ENCODE measurements at places on chromosomes 6 and 20.

GRCh38 chr6:11769244-11769643, 9.4 kb downstream of the ADTRP start:
- H3K36me3 ChIP-seq = no peaks in the 10 kb centered on the region
- H3K27ac ChIP-seq = no peak overlapping the region
- no peak for DNase-seq

DNA sequence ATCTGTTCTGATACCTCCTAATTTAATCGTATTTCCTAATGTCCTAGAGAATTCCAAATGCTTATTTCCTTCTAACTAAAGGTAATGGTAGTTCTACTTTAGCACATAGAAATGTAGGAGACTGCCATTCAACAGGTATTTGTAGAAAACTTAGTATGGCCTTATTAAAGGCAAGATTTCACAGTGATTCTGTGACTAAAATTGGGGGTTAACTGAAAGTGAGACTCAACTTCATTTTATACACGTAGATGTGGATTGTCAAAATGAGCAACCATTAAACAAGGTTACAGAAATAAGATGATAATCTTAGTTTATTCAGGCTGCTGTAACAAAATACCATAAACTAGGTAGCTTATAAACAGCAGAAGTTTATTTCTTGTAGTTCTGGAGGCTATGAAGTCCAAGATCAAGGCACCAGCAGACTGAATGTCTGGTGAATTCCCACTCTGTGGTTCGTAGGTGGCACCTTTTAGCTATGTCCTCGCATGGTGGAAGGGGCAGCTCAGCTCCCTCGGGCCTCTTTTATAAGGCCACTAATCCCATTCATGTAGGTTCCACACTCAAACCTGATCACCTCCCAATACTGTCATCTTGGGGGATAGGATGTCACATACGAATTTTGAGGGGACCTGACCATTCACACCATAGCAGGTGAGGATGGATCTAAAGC, 38.7 kb downstream of the TAB2 start:
- no peaks in the 10 kb centered on the region for H3K27me3 ChIP-seq
- no peaks in the 10 kb centered on the region for H3K4me1 ChIP-seq
- no peak for DNase-seq
- no peak overlapping the region for H3K27ac ChIP-seq
- H3K4me3 ChIP-seq = no peak overlapping the region

DNA sequence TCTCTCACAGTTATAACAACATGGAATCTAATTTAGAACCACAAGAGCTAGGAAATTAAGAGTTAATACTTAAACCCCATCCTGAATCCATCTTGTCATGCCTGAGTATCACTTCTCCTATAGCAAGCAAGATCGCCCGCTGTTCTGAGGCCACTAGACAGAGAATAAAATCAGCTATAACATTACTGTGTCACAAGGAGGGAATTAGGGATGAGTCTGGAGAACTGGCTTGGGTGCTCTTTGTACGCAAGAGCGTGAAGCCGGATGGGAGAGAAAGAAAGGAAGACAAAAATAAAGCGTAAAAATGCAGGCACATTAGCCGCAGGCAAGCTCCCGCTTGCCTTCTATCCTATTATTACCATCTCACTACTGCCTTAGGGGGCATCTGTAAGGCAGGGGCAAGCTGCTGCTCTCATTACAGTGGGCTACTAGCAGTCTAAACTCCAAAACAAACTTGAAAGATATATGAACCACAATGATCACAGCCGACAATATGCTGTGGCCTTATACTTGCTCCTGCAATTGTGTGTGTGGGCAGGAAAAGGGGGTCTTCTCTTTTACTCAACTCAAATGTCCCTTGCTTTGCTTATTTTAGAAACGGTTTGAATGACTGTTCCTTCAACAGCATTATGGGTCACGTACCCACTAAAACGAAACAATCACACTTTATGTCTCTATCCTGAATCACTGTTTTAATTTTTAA, 81.9 kb downstream of the GJA10 start:
- no peak overlapping the region for H3K27ac ChIP-seq
- no peaks in the 10 kb centered on the region for H3K27me3 ChIP-seq
- no peaks in the 10 kb centered on the region for H3K36me3 ChIP-seq
- H3K4me3 ChIP-seq = no peak overlapping the region
- peaks cover 8% of the 10 kb centered on the region for H3K4me1 ChIP-seq
- no peak for DNase-seq

DNA sequence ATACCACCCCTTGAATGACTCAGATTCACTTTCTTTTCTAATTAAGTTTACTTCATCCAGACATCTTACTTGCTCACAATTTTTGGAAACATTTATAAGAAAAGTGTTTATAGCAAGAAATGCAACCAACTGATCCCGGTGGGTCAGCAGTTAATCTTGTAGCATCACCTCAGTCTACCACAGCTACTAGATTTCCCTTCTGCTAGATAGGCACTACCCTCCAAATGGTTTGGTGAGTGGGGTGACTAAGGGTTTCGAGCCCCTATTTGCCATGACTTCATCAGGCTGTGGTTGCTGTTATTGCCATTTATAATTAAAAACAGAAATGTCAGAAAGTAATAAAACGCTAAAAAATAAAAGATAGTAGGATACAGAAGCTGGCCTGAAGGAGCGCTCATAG, 930.1 kb upstream of the GJE1 start:
- H3K27ac ChIP-seq = no peak overlapping the region
- H3K4me3 ChIP-seq = no peak overlapping the region
- H3K36me3 ChIP-seq = no peaks in the 10 kb centered on the region
- no peaks in the 10 kb centered on the region for H3K4me1 ChIP-seq

Data from heart left ventricle (tissue), 16 donors.